ENCODE measurements at places on chromosomes 7 and 10.

DNA sequence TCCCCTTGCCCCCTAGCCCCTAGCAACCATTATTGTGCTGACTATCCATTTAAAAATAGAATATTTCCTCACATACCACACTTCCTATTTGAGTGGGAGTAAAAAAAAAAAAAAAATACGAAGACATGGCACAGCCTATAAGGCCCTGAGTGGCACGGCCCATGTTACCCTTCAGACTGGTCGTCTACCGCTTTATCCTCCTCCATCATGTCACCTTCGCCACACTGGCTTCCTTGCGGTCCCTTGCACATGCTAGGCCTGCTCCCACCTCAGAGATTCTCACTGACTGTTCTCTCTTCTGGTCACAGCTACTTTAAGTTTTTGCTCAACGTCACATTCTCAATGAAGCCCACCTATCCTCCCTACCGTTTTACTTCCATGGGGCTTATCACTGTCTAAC, 130.3 kb downstream of the ATE1 start:
- DNase-seq, result no peak

DNA sequence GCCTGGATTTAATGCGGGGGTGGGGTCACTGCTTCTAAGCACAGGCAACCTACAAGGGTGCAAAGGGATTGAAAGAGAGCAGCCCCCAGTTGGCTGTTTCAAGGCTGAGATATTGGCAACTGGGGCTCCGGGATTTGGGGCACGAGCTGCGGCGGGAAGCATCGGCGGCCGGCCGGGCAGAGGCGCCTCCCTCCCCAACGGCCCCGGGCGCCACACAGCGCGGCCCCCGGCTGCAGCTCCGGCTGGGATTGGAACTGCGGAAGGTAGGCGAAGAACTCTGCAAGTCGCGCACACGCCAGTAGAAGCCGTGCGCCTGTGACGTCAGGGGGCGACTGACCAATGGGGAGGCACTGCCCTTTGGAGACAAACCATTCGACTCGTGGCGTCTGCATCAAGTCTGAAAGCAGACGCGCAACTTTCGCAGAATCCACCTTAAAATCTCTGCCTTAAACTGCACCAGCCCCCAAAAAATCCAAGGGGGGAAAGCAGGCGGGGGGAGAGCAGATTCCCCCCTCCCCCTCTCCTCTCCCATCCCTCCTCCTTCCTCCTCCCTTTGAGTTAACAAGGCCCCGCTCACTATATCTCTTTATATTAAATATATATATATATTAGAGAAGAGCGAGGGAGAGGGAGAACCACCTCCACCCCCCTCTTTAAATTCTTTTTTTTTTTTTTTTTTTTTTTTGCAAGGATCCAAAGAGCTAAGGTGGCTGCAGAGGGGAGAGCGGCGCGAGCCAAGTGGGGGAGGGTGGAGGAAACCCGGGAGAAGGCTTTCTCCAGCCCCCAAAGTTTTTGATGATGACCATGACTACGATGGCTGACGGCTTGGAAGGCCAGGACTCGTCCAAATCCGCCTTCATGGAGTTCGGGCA, at the start of gene DLX6:
Gene DLX6, plus strand, starts transcription at position 371 of the 872 bp plus-strand sequence. Its CDS starts 425 bp downstream, at position 796.
- no peak for DNase-seq

GRCh38 chr10:131259535-131259934, 52.0 kb downstream of the TCERG1L start:
- no peak for DNase-seq

GRCh38 chr7:106111655-106112117, 426 bp downstream of the SYPL1 start:
- no peak for DNase-seq

DNA sequence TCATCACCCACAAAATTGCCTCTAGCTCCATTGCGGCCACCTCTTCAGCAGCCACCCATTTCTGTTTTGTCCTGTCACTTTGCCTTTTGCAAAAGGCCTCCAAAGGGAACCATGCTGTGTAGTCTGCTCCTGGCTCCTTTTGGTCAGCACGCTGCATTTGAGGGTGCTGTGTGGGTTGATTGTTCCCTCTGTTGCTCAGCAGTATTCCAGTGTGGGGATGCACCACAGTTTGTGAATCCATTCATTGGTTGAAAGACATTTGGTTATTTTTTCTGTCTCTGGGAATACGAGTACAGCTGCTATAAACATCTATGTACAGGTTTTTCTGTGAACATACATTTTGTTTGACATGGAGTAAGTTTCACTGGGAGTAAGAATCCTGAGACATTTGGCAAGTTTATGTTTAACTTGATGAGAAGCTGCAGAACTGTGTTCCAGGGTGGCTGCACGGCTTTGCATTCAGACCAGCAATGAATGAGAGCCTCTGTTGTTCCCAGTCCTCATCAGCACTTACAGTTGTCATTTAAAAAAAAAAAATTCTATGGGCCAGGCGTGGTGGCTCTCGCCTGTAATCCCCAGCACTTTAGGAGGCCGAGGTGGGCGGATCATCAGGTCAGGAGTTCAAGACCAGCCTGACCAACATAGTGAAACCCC, 82.3 kb downstream of the UBE3C start:
- DNase-seq, result no peak

GRCh38 chr7:157089100-157089610, 49.6 kb upstream of the UBE3C start:
- no peak for DNase-seq

DNA sequence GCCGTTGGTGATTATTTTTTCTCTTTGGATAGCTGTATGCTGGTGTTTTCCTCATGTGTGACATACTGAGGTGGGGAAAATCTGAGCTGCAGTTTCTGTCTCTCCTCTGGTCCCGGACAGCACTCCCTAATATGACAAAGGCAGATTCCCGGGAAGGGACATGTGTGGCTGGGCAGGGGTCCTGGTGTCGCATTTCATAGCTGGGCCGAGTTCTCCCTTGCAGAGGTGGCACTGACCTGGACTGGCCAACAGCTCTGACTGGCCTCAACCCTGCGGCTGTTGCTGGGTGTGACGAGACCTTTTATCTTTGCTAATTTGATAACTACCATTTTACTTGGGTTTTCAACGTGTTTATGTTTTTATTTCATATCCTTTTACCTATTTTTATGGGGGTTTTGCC, 248.6 kb upstream of the TCERG1L start:
- no peak for DNase-seq

DNA sequence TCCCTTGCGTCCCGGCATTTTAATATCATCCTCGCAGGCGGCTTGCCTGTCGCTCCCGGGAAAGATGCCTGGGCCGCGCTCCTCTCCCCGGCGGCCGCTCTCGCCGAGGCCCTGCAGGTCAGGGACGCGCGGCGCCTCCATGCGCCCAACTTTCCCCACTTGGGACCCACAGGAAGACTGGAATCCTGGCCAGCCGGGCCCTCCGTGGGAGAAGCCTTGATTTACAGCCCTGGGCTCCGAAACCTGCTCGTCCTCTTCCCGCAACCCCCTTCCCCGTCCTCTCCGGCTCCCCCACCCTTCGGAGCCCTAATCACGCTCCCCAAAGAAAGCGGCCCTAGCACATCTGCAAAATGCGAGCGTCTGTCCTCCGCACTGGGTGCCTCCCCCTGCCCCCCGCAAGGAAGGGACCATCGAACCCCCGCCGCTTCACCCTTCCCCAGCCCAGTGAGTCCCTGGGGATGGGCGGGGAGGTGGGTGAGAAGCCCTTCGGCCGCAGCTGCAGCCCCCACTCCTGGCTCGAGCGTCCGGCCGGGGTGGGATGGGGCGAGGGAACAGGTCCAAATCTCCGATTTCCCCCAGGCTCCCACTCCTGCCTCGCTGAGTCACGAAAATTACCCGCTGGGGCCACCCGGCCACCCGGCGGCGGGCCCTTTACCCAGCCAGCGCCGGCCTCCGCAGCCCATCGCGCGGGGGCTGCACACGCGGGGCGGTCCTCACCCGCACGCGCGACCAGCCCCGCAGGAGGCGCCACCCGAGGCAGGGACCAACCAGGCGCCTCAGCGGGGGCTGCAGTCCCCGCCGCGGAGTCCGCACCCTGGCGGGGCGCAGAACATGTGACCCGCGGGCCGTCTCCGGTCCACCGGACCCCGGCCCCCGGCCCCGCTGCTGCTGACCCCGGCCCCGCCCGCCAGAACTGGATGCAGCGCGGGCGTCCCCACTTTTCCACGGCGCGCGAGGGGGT, 695 bp downstream of the HSPA12A start:
- no peak for DNase-seq

DNA sequence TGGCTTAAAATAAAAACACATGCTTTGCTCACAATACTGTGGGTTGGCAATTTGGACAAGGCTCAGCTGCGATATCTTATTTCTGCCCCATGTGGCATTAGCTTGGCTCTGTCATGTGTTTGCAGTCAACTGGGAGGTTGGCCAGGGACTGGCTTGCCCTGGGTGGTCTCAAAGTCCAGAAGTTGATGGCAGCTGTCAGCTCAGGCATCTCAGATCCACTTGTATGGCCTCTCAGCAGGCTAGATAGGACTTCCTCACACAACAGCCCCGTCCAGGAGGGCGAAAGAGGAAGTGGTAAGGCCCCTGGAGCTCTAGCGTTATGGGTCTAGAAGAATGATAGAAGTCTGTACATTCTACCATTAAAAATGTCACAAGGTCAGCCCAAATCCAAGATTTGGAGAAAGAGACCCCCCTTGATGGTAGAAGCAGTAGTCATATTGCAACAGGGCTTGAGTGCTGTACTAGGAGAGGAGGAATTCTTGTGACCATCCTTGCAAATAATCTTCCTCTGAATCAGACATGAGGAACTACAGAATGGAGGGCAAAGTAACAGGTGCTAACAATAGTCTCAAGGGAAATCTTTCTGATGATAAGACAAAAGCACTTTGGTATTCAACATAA, 166.2 kb downstream of the FAM107B start:
- DNase-seq, result no peak

- DNase-seq, result no peak
These were observed 9.4 kb upstream of the PIK3CG start for GRCh38 chr7:106855540-106856132.

- DNase-seq, result no peak
These were observed 19.1 kb downstream of the RNF133 start for GRCh38 chr7:122679813-122680212.

DNA sequence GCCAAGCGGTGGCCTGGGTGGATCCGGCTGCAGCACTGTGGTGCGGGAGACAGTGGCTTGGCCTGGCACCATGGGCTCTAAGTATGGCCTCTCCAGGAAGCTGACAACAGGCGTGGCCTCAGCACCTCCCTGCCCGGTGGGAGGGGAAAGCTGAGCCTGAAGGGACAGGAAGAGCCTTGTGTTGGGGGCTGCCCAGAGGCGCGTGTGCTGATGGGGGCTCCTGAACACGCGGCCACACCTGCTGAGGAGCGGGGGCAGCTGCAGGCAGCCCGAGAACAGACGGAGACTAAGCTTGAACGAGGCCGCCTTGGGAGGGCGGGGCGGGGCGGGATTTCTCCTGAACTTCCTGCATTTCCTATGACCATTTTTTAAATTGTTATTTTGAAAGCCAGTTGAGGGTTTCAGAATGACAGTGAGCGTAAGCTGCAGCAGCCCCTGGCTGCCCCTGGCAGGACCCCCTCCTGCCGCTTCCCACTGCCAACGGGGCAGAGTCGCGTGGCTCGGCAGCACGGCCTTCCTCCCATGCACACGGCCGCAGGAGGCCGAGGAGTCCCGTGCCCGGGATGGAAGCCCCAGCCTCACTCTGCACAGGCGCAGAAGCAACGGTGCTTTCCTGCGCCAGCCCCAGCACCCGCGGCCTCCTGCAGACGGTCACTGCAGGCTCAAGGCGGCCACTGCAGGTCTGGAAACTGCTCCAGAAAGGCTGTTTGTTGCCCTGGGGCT, 43.2 kb downstream of the DPYSL4 start:
- DNase-seq, result no peak

- DNase-seq, result no peak
These were observed 13.4 kb upstream of the SMNDC1 start for GRCh38 chr10:110317866-110318850.

- no peak for DNase-seq
These were observed 130.2 kb upstream of the CTTNBP2 start for GRCh38 chr7:118003476-118003875.
